ENCODE measurements at places on chromosomes 11 and 22.

DNA sequence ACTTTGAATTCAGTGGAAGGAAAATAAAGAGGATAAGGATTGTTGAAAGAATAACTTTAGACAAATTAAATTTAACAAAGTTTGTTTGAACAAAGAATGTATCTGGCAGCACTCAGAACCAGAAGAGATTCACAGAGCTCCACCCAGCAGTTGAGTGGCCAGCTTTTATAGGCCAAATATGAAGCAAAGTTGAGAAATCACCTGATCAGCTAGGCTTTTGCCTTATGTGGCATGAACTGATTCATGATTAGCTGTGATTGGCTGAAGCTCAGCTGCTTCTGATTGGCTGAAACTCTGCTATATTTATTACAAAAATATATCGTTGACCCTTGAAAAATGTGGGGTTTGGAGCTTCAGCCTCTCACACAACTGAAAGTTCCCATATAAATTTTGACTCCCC lies 62.6 kb downstream of the PIWIL4 start:
- DNase-seq: no peak
- H3K36me3 ChIP-seq: no peaks in the 10 kb centered on the region

GRCh38 chr11:44767421-44767820 lies 40.7 kb downstream of the TSPAN18 start:
- H3K27me3 ChIP-seq: no peaks in the 10 kb centered on the region
- peaks cover 3% of the 10 kb centered on the region for H3K4me1 ChIP-seq
- H3K4me3 ChIP-seq: no peak overlapping the region
- H3K27ac ChIP-seq: no peak overlapping the region
- peaks cover 23% of the 10 kb centered on the region for H3K36me3 ChIP-seq

- no peaks in the 10 kb centered on the region for H3K36me3 ChIP-seq
- H3K27me3 ChIP-seq: peaks cover 42% of the 10 kb centered on the region
- peaks cover 18% of the 10 kb centered on the region for H3K4me1 ChIP-seq
- H3K4me3 ChIP-seq: peak overlapping the region; percentile 73
Measured at GRCh38 chr11:6927030-6927617, 898 bp downstream of the ZNF215 start.

GRCh38 chr22:20395181-20395906 lies 1.4 kb downstream of the ZNF74 start:
- H3K27ac ChIP-seq: no peak overlapping the region
- peaks cover 29% of the 10 kb centered on the region for H3K4me1 ChIP-seq
- peak overlapping the region; percentile 81 for H3K4me3 ChIP-seq
- no peak for DNase-seq

- H3K27ac ChIP-seq: no peak overlapping the region
- H3K4me1 ChIP-seq: no peaks in the 10 kb centered on the region
- no peak overlapping the region for H3K4me3 ChIP-seq
- no peak for DNase-seq
- H3K27me3 ChIP-seq: peaks cover 74% of the 10 kb centered on the region
Measured at GRCh38 chr22:28948424-28948823, 65.1 kb downstream of the ZNRF3 start.

- H3K36me3 ChIP-seq: peaks cover 7% of the 10 kb centered on the region
- H3K4me3 ChIP-seq: no peak overlapping the region
- no peak for DNase-seq
- H3K27me3 ChIP-seq: no peaks in the 10 kb centered on the region
Measured at GRCh38 chr11:86219311-86220193, 25.0 kb upstream of the EED start.

DNA sequence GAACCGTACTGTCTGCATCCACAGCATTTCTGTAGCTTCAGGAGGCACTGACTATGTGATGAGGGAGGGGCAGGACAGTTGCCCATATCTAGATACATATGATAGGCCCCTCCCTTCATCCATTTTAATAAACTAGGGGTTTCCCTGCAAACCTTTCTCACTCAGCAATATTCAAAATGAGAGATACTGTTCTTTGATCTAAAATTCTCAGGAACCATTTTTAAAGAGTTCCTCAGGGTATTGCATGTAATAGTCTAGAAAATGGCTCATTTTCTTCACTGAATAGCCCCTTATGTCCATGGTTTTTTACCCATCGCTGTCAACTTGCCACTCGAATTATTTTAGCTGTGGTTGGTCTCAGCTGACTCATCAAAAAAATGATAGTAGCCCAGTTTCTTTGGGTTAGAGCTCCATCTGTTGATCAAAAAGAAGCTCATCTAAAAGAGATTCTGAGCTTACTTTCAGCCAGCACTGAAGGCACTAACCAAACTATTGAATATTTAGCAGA lies 37.0 kb upstream of the DNAJB7 start:
- H3K36me3 ChIP-seq: peaks cover 1% of the 10 kb centered on the region
- no peaks in the 10 kb centered on the region for H3K27me3 ChIP-seq
- H3K4me1 ChIP-seq: peaks cover 21% of the 10 kb centered on the region
- no peak overlapping the region for H3K4me3 ChIP-seq

DNA sequence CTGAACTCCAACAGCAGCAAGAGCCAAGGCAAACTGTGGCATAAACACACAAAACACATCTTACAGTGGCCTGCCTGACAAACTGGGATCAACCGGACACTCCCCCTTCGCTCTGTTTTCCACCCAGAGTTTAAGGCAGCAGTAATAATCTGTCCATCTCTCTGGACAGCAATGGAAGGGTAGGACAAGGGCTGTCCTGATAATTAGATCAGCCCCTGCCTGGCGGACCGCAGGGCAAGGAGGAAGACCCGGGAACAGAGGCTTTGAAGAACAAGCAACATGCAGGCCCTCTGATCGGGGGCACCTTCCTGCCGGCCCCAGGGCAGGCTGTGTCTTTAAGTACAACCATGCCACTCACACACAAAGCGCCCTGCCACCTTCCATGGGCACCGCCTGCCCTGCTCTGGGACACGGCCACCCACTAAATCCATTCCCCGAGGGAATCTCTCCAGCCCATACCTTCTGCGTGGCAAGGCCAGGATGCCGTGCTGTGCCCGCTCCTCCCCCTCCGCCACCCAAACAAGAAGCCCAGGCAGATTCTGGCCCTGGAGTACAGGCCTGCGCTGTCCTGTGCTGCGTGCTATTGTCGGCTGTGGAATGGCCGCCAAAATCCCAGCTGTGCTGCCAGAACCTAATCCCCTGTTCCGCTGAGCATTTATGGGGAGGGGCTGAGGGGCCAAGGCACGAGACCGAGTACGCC lies 38.8 kb downstream of the NUMA1 start:
- no peak overlapping the region for H3K4me3 ChIP-seq
- H3K27ac ChIP-seq: no peak overlapping the region
- peaks cover 15% of the 10 kb centered on the region for H3K36me3 ChIP-seq
- DNase-seq: peak; percentile 40
- peaks cover 5% of the 10 kb centered on the region for H3K4me1 ChIP-seq

DNA sequence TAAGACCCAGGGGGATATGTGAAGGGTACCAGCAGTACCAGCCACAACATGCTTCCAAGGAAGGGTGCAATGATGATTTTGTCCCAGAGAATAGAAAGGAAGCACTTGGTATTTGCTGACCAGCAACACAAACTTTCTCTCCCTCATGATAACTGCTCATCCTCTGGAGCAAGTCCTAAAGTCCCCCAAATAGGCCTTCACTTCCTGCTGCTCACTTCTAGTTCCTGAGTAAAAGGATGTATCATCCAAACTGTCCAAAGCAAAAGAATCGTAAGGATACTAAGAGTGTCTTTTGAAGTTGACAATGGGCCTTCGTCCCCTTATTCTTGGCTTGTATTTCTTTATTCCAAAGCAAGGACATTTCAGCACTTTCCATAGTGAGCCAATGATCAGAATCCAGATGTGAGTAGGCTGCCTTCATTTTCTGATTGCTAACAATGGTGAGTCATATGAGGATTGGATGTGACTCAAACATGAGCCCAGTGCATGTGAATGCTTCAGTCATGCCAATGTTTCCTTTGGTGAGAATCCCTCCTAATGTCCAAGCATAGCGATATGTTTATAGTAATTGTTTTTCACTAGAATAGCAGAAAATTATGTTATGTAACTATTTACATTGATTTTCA lies 243.4 kb upstream of the POU2AF2 start:
- no peaks in the 10 kb centered on the region for H3K36me3 ChIP-seq
- H3K4me3 ChIP-seq: no peak overlapping the region
- H3K4me1 ChIP-seq: no peaks in the 10 kb centered on the region
- no peak for DNase-seq
- no peak overlapping the region for H3K27ac ChIP-seq

DNA sequence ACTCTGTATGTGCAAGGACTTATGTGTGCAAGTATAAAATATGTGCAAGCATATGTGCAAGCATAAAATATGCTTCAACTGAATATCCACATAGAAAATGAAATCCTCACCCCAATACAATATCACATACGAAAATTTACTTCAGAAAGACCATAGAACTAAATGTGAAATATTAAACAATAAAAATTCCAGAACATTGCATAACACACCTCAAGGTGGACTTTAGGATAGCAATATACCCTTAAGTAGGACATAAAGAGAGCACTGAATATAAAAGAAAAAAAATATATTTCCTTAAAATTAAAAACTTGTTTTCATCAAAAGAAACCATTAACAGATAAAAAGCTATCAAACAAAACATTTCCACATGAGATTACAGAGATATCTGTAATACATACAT lies 67.8 kb downstream of the FCHSD2 start:
- H3K27ac ChIP-seq: no peak overlapping the region
- peaks cover 17% of the 10 kb centered on the region for H3K4me1 ChIP-seq
- no peak overlapping the region for H3K4me3 ChIP-seq
- H3K36me3 ChIP-seq: peaks cover 22% of the 10 kb centered on the region
- no peak for DNase-seq

DNA sequence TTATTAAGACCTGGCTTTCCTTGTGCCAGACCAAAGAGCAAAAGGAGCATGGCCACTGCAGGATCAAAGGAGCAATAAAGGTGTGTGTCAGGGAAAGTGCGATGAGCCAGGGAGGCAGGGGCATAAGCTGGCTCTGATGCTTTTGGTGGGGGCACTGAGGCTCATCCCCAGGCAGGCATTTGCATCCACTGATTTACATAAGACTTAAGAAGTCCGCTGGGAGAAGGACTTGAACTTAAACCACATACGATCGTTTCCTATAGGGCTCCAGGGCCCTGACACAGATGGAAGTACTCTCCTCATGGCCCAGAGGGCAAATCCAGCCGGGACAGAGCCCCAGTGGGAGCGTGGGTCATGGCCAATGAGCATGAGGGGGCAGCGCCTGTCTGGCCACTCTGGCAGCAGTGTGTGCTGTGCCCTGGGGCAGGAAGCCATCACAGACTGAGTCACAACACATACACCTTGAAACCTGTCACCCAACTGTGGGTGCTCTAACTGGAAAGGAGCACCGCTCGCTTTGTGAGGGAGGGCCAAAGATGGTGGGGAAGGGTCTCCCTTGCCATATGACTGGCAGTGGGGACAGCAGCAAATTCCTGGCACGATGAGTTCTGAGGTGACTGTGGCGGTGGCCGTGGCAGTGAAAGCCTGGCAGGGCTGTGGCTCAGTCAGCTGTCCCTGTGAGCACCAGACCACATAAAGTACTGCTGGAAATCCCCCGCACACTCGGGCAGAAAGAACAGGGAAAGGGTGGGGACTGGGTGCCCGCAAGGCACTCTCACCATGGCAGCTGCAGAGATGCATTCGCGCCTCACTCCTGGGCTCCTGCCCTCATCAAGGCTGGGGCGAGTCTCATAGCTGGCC lies 79.4 kb upstream of the LMO1 start:
- peaks cover 2% of the 10 kb centered on the region for H3K27me3 ChIP-seq
- no peak overlapping the region for H3K4me3 ChIP-seq
- H3K4me1 ChIP-seq: no peaks in the 10 kb centered on the region
- no peak for DNase-seq
- no peaks in the 10 kb centered on the region for H3K36me3 ChIP-seq

DNA sequence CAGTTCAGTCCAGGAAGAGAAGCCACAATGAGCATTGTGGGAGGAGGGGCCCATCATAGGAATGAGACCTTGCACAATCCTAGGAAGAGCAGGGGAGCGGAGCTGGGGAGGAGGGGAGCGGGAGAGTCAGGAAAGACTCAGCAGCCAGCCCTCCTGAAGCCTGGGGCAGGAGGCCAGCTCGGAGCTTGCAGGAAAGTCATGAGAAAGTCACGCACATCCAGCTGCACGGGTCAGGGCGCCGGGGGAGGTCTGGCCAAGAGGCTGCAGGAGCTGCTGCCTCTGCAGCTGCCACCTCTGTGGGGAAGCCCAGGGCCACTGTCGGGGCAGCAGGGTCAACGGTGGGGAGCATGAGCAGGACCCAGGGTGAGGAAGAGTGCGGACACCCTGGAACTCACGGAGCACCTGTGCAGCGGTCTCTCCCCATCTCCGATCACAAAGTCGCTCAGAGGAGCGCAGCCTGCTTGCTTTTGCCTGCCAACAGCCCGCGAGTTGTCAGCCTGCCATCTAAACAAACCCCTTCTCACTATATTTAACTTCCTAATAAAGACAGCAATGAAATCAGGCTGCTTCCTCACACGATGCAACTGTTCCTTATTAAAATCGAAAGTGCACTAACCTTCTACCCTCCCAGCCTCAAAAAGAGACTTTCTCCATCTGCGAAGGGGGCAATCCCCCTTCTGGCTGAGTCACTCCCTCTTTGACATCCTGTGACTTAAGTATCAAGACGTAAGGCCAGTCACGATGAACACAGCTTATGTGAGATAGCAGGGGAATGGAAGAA lies 52.9 kb upstream of the RTL6 start:
- H3K27ac ChIP-seq: no peak overlapping the region
- no peak overlapping the region for H3K4me3 ChIP-seq
- no peaks in the 10 kb centered on the region for H3K36me3 ChIP-seq
- DNase-seq: no peak
- H3K27me3 ChIP-seq: peaks cover 3% of the 10 kb centered on the region
- peaks cover 4% of the 10 kb centered on the region for H3K4me1 ChIP-seq

DNA sequence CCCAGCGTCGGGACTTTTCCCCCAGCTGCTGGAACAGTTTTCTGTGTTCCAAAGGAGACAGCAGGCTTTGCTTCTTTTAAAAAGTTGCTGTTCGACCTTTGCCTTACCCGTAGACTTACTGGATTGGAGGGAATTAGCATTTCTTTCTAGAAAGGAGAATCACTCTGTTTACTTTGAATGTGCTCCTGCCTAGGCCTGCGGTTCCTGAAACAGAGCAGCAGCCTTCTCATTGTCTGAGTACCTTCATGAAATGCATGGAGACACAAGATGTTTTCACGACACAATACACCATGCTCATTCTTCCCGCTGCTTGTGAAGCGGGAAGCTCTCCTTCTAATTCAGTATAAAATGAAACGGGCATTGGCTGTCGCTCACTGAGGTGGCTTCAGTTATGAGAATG lies 196.2 kb downstream of the TBC1D22A start:
- no peaks in the 10 kb centered on the region for H3K4me1 ChIP-seq
- H3K4me3 ChIP-seq: no peak overlapping the region
- no peak overlapping the region for H3K27ac ChIP-seq
- no peaks in the 10 kb centered on the region for H3K27me3 ChIP-seq
